GM23338 (cell line): ENCODE measurements at places on chromosomes 4 and X.
A peak's percentile ranks its signal among the peaks of the same experiment; 100 is the strongest.

GRCh38 chr4:21819086-21819485 is 129.5 kb downstream of the KCNIP4 start:
- no peak overlapping the region for H3K4me3 ChIP-seq
- no peaks in the 10 kb centered on the region for H3K4me1 ChIP-seq
- H3K27ac ChIP-seq = no peak overlapping the region

- no peak for DNase-seq
- no peak overlapping the region for H3K27ac ChIP-seq
Measured at GRCh38 chr4:146202665-146203064, 11.7 kb upstream of the REELD1 start.

DNA sequence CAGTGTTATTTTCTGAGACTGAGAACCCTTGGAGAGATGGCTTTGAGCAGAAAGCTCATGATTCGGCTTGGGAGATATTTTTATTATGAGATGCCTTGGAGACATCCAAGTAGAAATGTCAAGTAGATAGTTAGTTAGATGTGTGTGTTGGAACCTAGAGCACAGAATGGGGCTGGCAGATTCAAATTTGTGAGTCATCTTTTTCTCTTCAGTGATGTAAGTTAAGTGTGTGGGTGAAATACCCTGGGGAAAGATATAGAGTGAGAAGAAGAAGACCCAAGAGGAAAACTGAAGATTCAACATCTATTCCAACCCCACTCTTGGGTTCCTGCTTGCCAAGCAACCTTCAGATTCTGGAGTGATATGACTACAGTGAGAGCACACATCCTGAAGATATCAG is 580.8 kb upstream of the AMOT start:
- H3K27me3 ChIP-seq = no peaks in the 10 kb centered on the region
- no peaks in the 10 kb centered on the region; the same call in 1 of the 2 replicates for H3K36me3 ChIP-seq
- no peak overlapping the region for H3K4me3 ChIP-seq
- H3K27ac ChIP-seq = no peak overlapping the region
- peaks cover 9% of the 10 kb centered on the region for H3K4me1 ChIP-seq

- no peaks in the 10 kb centered on the region for H3K36me3 ChIP-seq
- DNase-seq = no peak
- no peaks in the 10 kb centered on the region for H3K27me3 ChIP-seq
- no peak overlapping the region for H3K27ac ChIP-seq
- peaks cover 11% of the 10 kb centered on the region; the same call in 1 of the 2 replicates for H3K4me1 ChIP-seq
Measured at GRCh38 chrX:7109838-7110793, 37.4 kb upstream of the STS start.

- H3K27me3 ChIP-seq = no peaks in the 10 kb centered on the region
- no peak for DNase-seq
- H3K4me3 ChIP-seq = no peak overlapping the region
- no peaks in the 10 kb centered on the region for H3K36me3 ChIP-seq
- H3K4me1 ChIP-seq = no peaks in the 10 kb centered on the region
Measured at GRCh38 chr4:79211490-79211889, 114.4 kb downstream of the NAA11 start.

DNA sequence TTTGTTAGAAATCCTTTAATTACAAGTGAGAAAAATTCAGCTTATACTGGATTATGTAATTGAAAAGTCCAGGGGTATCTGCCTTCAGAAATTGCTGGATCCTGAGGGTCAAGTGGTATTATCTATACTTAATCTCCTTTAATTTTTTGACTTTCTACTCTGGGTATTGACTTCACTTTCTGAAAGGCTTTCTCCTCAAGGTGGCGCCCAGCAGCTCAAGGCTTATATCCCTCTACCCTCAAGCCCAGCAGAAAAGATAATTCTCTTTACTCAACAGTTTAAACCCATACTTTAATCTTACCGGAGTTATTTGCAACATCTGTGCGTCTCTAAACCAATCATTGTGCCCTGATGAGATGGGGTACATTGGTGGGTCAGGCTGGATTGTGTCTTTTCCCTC is 129.5 kb downstream of the LARP7 start:
- no peaks in the 10 kb centered on the region for H3K36me3 ChIP-seq
- H3K27me3 ChIP-seq = no peaks in the 10 kb centered on the region
- no peak overlapping the region for H3K4me3 ChIP-seq
- DNase-seq = peak; percentile 77
